Stimulated activated CD4-positive, alpha-beta T cell treated with anti-CD3 and anti-CD28 coated beads, Interleukin-4, amount 100 ng/mL, for 1 hour (primary cell): ENCODE measurements at places on chromosomes 7 and 10.

GRCh38 chr7:44967571-44968446 is 11.0 kb downstream of the MYO1G start:
- DNase-seq, result no peak

- no peak for DNase-seq
These were observed 263.4 kb downstream of the LRMDA start for GRCh38 chr10:75694790-75695189.

DNA sequence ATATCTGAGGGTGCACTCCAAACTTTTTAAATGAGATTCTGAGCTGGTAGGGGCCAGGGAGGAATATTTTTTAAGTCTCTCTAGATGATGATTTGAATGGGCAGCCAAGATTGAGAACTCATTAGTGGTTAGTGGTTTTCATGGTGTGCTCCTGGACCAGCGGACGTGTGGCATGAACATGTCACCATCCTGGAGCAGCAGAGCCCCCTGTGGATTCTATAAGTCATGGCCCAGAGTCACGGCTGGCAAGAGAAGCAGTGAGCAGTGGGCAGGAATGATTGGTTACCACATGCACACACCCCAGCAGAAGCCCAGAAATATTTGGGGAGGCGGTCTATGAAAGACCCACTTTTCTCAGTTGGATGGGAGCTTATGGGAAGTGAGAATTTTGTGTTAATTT is 21.2 kb upstream of the UCN3 start:
- DNase-seq, result peak; percentile 6

GRCh38 chr7:130878785-130879184 is 144.8 kb upstream of the KLF14 start:
- DNase-seq, result no peak

- no peak for DNase-seq
These were observed 33.9 kb downstream of the SPDYE17 start for GRCh38 chr7:76998285-76998589.

DNA sequence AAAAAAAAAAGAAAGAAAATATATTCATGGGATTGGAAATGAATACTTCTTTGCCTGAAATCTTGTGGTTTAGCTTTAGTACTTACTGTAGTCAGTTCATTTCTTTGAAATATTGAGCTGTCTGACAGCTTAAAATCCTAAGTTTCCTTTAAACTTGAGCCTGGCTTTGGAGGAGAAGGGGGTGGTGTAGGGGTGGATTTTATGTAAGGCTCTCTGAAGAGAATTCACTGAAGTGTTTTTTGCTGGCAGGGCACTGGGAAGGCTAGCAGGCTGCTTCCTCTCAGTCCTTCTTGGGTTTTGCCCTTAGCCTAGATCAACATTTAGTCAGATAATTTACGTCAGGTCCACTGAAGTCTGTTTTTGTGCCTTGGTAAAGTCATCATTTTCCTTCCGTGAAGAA is 516.5 kb downstream of the AUTS2 start:
- no peak for DNase-seq

GRCh38 chr10:6091630-6092029 is 2.8 kb downstream of the RBM17 start:
- no peak for DNase-seq

DNA sequence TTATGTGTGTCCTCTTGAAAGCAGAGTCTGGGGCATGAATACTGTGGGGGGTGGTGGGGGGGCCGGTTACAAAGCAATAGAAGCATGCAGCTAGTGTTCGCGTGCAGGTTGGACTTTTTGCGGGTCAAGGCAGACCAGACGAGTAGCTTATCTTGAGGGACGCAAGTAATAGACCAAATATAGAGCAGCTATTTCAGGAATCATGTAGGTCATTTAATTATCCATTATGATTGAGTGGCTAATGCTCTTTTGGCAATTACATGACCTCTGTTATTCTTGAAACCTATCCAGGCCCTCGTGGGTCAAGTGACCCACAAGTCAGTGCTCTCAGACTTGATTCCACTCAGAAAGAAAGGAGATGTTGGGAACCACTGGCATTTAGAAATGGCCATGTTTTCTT is 93.0 kb downstream of the BTRC start:
- no peak for DNase-seq

- no peak for DNase-seq
These were observed 76.2 kb upstream of the SLC25A13 start for GRCh38 chr7:96397936-96398598.

- DNase-seq, result no peak
These were observed 173.4 kb upstream of the NRP1 start for GRCh38 chr10:33507662-33508425.

DNA sequence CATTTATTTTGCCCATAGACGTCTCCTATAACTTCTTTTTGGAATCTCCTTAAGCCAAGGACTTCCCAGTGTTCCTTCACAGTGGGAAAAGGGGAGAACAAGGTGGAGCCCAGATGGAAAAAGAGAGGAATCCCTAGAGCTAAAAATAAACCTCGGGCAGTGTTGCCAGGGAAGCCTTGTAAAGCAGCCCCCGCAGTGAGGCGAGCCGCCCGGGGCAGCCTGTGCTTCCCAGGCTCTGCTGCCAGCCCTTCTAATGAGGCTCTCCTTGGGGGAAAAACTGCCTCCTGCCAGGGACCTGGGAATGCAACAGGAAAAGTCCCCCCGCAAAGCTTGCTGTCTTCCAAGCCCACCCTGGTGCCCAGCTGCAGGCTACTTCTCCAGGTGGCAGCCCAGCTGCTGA is 71.7 kb downstream of the SH3PXD2A start:
- DNase-seq, result no peak

DNA sequence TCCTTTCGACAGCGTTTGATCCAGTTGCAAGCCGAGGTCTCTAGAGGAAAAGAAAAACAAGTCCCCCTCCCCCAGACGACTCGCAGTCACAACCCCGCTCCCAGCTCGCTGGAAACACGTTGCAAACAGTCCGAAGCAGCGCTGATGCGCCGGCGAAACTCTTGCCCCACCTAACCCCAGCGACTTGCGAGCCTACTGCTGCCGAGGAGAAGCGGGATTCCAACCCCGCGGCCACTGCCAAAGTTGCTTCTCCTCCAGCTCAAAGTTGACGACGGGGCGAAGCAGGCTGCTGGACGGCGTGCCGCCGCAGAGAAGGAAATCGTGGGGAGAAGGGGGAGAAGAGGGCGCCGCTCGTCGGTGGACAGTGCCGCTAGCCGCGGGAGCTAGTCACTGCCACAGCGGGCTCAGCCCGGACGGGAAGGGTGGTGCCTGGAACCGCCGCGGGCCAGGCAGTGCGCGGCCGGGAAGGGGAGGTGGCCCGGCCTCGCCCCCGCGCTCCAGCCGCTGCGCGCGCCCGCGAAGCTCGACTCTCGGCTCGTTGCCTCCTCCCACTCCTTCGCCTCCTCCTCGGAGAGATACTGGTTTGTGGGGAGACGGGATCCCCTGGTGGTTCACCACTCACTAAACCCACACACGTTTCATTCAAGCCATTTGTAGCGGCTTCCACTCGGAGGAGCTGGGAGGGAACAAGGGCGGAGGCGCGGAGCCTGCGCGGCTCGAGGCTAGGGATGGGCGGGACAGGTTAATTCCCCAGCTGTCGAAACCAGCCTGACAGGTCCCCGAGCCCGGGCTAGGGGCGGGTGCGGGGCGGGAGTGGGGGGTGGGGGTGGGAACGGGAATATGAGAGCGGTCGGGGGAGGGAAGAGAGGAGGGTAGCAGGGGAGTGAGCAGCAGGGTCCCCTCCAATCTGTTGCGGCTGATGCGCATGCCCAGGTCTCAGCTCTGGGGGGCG is at the start of gene GPR37:
GPR37 (minus strand) TSS at position 392 of the 952 bp plus-strand sequence. CDS start 816 bp downstream, outside the sequence.
- peak; percentile 12 for DNase-seq

DNA sequence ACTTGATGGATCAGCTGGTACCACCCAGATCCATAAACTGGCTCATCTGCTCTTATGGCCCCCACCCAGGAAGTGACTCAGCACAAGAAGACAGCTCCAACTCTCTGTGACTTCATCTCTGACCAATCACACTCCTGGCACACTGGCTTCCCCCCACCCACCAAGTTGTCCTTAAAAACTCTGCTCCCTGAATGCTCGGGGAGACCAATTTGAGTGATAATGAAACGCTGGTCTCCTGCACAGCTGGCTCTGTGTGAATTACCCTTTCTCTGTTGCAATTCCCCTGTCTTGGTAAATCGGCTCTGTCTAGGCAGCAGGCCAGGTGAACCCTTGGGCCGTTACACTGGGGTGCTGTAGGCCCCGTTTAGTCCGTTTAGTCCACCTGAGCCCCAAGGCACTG is 23.4 kb upstream of the BNIP3 start:
- DNase-seq, result no peak

DNA sequence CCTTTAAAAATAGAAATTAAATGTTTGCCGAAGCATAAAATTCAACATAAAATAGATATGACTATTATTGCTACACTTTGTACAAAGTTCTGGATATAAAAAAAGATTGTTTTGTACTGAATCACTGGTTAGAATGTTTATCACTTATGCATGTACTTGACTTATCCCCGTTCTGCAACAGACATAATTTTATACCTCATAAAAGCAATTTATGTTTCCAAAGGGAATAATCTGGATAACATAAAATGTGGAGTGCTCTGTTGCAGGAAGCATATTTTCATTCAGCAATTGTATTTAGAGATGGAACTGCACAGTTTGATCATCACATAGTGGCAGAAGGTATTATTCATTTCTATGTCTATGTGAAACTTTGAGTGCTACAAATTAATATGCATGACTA is 21.5 kb downstream of the SKAP2 start:
- no peak for DNase-seq

DNA sequence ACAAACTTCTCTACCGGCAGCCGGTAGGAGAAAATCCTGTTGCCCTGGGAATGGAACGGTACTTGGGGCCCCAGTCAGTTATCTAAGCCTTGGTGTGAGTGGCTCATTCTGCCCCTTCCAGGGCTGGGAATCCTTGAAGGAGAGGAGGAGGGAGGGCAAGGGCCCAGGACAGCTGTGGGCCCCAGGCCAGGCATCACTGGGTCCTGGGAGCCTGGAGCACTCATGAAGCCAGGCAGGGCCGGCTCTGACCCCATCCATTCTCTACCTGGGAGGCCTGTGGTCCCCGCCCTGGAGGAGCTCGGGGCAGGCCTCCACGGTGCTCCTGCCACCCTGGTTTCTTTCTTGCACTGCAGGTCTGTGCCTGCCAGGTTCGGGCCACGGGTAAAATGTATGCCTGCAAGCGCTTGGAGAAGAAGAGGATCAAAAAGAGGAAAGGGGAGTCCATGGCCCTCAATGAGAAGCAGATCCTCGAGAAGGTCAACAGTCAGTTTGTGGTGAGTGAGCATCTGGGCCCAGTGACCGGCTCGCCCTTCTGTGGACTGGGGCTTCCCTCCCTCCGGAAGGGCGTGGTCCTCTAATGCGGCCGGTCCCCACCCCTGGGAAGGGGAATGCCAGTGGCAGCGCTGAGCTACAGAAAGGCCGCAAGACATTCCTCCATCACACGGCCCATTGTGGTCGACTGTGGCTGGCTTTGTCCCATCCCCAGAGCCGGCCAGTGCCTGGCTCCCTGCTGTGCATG is 111.3 kb downstream of the RGS10 start:
- no peak for DNase-seq

DNA sequence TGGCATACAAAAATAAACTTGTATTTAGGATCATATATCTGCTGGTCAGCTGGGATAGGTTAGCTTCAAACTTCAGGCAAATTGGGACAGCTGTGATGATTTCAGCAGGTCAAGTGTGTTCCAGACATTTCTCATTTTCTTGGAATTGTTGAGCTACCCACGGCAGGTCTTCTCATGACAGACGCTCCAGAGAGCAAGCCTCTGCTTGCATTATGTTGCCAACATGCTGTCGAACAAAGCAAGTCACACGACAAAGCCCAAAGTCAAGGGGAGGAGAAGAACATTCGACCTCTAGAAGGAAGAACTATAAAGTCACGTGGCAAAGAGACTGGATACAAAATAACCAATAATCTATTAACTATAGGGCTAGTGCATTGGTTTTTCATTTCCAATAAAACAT is 103.5 kb downstream of the RAB18 start:
- DNase-seq, result no peak

GRCh38 chr10:89122433-89123051 is 84.6 kb downstream of the CH25H start:
- no peak for DNase-seq

DNA sequence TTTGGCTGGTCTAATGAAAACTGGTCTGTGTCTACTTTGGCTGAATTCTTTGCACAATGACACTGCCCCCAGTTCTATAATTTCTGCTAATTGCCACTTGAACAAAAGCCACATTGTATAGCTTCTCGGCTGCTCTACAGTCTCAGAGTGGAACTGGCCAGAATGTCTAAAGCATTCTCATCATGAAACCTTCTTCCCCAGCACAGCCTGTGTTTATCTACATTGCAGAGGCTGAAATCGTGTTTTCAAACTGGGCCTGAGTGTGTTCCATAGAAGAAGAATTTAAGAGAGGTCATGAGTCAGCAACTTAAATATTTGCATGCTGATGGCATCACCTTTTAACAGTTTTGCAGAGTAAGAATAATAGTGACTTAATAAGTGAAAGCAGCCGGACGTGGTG is 177.2 kb downstream of the BUB3 start:
- DNase-seq, result no peak

- DNase-seq, result no peak
These were observed 57.7 kb upstream of the ZNRF2 start for GRCh38 chr7:30226614-30227268.

GRCh38 chr7:124086843-124087242 is 54.0 kb upstream of the TMEM229A start:
- no peak for DNase-seq

DNA sequence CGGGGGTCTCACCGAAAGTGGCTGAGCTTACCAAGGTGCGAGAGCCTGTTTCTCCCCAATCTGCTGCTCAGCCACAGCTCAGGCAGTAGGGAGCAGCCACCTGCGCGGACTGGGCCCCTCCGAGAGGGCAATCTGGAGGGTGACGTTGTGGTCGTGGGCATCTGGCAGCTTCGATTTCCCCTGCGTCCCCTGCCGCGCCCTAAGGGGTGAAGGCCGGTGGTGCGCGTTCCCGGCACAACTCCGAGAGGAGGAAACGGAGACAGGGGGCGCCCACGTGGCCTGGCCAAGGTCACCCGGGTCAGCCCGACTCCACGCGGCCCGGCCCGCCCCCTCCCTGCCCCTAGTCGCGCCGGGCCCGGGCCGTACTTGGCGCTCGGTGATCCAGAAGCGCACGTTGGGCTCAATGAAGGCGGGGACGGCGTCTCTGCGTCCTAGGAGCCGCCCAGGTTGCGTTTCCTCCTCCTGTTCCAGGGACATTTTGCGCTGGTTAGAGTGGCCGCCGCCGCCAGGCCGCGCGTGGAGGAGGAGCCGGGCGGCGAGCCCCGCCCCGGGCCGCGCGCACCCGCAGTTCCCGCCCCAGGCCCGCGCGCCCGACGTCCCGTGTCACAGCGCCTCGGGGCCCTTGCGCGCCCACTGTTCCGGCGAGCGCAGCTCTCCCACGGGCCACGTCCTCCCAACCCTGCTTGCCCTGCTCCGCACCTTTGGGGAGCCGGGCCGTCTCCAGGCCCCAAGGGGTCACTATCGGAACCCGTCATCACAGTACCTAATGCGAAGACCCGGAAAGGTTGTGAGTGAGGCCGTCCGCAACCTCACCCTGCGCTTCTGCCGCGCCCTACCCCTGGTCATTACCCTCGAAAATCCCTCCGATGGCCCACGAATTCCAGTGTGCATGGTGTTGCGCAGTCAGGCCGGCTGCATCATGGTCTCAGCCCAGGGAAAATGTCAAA is at the start of gene SFXN4:
SFXN4 (minus strand) TSS at position 544 of the 947 bp plus-strand sequence; CDS start at position 477, 67 bp downstream.
- peak; percentile 81 for DNase-seq
